ENCODE measurements at places on chromosomes 3 and 15. TPM values are rescaled to one million over a fixed set of nuclear protein-coding genes. Genes with fewer than 3 reads are reported as not detected.

The MEX3B gene
- polyA plus RNA-seq = 5.9 TPM

DNA sequence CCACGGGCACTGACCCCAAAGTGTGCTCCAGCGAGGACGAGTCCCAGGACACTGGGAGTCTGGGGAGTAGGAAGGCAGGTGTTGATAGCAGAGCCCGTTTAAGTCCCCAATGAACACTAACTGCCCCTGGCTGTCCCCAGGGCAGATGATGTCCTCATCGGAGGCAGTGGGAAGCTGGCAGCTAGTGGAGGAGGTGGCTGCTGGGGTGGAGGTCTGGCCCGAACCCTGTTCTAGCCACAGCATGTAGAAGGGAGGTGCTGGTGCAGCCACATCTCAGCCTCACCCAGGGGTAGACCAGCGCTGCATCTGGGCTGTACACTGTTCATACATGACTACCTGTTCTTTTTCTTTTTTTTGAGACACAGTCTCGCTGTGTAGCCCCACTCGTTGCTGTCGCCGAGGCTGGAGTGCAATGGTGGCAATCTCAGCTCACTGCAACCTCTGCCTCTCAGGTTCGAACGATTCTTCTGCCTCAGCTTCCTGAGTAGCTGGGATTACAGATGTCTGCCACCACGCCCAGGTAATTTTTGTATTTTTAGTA is 51.8 kb downstream of the KLF13 start:
- no peak for DNase-seq

The POLR2H gene
- 167 TPM for polyA plus RNA-seq

- peak; percentile 94 for DNase-seq
Observed at GRCh38 chr3:28050885-28051284, 190.5 kb upstream of the CMC1 start.

Data from large intestine (tissue), 12 donors.